Skin of body (tissue), 3 donors: ENCODE measurements at places on chromosomes 5 and 9. TPM values are rescaled to one million over a fixed set of nuclear protein-coding genes. Genes with fewer than 3 reads are reported as not detected.

- DNase-seq = no peak
Measured at GRCh38 chr5:129061849-129062248, 32.7 kb upstream of the ISOC1 start.

DNA sequence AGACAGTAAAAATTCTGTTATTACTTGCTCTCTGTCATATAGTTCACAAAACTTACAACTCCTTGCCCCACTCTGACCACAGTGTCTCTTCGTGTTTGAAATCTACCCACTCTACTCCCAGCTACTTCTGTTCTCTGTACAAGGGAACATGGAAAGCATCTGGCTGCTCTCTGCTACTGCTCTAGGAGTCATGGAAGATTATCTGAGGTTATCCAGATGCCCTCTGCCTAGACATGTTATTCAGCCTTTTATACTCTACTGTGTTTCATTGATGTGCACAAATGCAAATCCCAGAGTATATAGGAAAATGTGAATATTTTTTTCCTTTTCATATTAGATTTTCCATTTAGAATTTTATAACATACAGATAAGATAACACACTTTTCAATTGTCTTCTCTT, 1525.6 kb downstream of the MAT2B start:
- DNase-seq = no peak

DNA sequence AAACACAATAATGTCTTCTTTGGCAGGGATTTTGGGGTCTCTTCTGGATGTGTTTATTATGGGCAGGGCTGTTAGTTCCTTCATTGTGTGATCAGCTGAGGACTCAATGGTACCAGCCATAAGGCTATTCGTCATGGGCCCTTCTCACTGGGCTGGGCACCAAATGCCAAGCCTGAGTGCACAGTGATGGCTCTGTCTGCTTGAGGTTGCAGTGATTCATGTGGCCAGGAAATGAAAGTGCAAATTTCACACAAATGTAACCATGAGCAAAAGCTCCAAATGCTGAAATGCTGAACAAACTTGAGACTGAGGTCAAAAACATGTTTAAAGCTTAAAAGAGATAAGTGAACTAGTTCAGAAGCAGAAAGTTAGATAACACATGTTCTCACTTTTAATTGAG, 191.0 kb downstream of the TARS1 start:
- no peak for DNase-seq

DNA sequence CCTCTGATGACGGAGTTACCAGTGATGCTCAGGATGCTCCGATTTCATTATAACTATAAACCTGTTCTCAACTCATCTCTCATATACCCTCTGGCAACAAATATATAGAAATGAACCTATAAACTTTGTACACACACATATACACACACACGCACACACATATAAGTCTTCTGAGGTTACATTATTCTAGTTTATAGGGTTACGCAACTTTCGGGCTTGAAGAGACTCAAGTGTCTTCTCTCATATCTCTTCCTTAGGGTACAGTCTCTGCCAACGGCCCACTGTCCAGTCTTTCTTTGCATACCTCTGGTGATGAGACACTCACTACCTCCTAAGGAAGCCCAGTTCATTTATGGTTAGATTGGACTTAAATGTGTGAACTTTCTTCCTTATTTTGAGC, 69.4 kb upstream of the TBC1D2 start:
- no peak for DNase-seq

DNA sequence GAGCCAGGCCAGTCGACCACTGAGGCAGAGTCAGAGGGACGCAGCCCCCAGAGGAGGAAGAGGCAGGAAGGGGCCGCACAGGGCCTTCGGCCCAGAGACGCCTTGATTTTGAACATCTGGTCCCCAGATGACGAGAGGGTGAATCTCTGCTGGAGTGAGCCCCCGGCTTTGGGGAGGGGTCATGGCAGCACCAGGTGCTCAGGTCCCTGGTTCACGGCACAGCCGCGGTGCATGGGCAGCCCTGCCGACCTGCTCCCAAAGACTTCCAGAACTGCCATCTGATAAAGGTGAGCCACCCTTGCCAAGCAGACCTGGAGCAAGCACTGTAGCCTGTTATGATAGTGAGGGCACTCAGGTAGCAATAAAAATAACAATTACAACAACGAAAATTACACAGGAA, 29.8 kb downstream of the LPCAT1 start:
- DNase-seq = no peak

DNA sequence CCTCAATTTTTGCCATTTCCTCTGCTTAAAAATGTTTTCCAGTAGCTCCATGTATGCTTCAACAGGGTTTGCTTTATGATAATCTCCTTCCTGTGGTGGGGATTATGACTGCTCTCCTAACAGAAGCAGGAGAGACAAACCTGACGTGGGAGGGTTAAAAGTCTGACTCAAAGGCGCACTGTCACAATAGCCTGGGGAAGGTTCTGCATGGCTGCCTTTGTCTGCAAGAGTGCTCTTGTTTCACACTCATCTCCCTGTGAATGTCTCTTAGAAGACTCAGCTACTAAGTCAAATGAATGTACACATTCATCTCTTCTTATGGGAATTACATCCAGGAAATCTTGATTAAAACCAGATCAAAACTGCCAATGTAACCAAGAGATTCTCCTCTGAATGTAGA, 90.9 kb upstream of the MTAP start:
- no peak for DNase-seq

DNA sequence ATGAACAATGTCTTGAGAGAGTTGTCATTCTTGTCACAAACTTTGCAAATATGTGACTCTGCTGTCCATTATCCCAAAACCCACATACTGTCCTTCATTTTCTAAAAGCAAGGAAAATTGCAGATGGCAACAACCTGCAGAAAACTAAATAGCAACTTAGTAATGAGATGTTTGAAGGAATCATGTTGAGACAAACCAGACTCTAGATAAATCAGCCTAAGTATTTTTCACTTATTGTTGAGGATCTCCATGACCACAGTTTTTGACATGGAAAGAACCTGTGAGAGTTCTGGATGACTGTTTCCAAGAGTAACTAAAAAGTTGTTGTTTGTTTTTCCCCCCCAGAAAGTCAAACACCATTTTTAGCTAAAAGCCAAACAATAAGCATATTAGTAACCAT, 535.2 kb upstream of the ZNF608 start:
- DNase-seq = no peak

- no peak for DNase-seq
Measured at GRCh38 chr5:171635561-171636245, 149.9 kb upstream of the SMIM23 start.

Gene TMEM215
- total RNA-seq = 0.39 TPM

Gene FYB1
- 6.2 TPM for total RNA-seq

Gene SLC6A18
- not detected for total RNA-seq

Gene TEK
- 10.4 TPM for total RNA-seq

Gene PCDHB2
- 3.1 TPM for total RNA-seq

Gene TSSK1B
- 0.10 TPM for total RNA-seq

Gene NTMT1
- 13.0 TPM for total RNA-seq
